ENCODE measurements at places on chromosomes 1 and 21.

DNA sequence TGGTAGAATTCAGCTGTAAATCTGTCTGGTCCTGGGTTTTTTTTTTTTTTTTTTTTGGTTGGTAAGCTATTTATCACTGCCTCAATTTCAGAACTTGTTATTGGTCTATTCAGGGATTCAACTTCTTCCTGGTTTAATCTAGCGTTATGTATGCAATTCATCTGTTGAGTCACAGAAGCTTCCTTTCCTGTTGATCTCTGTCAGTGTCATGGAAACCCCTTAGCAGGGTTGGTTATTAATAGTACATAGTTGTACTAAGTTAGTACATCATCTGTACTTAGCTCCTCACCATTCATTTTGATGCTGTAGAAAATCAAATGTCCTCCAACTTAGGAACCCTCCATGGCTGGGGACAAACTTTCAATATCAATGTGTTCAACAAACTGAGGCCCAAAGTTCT is 51.0 kb upstream of the BARHL2 start:
- no peak for DNase-seq

GRCh38 chr1:225526878-225527277 is 99.0 kb upstream of the LBR start:
- DNase-seq: no peak

DNA sequence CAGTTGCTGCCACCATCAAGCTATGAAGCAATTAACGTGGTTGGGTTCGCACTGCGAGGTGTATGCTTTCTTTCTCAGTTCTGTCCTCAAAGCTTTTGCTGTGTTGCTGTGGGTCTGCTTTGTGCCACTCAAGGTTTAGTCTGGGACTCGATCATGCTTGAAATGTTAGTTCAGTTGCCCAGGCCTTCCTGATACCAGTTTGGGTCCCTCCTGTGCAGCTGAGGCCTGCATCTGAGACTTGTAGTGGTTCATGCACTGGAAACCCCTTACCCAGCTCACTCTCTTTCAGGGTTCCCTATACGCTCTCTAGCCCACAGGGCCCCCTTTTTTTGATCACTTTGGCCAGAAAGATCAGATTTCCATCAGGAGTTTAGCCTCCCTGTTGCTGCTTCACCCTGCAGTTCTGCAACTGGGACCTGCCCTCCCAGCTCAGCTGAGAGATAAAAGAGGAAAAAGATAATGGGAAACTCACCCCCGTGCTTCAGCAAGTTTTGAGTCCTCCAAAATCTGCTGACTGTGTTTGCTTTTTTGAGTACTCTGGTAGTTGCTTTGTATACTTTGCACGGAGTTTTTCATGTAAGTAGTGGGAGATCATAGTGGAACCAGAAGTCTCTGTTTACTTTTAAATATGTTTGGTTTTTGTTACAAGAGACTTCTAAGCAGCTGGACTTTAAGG is 317.0 kb downstream of the HHAT start:
- DNase-seq: no peak

- DNase-seq: no peak
Observed at GRCh38 chr1:89310976-89311375, 38.3 kb upstream of the GBP5 start.

GRCh38 chr1:98975113-98975512 is 29.5 kb downstream of the PLPPR5 start:
- no peak for DNase-seq

DNA sequence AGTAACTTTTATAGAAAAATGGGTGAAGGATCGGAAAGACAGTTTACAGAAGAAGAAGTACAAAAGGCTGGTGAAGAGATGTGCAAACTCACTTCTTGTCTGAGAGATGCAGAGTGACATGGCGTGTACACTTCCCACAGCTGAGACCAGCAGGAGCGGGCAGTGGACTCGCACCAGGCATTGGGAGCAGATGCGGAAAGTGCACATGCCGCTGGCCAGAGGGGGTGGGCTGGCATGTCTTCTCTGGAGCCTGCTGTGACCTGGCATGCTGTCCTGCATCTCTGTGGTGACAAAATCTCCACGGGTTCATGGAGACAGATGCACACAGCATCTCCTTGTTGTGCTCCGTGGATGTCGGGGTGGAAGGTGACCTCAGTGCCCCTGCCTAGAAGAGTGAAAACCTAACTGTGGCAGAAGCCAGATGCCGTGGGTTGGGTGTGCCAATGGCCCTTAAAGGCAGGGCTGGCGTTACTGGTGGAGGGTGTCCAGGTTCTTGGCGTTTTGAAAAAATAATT is 128.6 kb upstream of the COL6A1 start:
- DNase-seq: no peak

DNA sequence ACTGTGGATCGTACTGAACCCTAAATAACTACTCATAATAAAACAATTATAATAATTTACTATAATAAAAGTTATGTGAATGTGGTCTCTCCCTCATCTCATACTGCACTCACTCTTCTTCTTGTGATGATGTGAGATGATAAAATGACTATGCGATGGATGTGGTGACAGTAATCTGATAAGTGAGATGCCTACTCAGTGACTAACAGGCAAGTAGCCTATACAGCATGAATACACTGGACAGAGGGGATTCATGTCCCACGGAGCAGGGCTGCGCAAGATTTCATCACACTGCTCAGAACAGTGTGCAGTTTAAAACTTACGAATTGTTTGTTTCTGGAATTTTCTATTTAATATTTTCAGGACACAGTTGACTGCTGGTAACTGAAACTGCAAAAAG is 304.0 kb downstream of the DUSP10 start:
- DNase-seq: no peak

DNA sequence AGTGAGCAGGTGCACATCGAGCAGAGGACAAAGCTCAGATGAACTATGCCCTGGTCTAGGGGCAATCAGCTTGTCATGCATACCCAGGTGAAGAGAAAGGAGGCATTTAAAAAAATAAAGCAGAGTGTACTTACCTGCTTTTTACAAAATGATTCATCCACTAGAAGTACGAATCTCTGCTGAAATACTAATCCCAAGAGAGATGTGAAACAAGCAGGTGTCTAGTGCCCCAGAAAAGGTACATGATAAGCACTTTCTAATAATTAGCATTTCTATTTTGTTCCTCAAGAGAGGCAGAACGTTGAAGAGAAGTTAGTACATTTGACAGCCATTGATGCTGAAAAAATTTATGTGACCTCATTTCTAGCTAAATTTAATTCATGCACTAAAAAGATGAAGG is 31.1 kb downstream of the CHODL start:
- DNase-seq: no peak

GRCh38 chr1:112457241-112457640 is 51.5 kb upstream of the WNT2B start:
- no peak for DNase-seq

DNA sequence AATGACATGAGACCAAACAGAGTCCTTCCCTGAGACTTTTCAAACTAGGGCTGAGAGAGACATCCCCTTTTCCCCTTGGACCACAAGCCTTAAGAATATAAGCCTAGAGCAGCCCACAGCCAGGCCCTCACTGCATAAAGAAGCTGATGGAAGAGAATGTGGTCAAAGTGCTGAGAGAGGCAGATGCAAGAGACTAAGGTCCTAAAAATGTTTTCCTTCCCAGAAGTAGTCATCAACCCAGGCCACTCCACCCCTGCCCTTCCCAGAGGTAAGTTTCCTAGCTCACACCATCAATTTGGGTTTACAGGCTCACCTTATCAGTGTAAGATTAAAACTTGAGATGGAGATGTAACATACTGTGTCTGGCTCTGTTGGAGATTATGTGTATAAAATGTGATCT is 58.2 kb downstream of the BCAR3 start:
- DNase-seq: no peak

DNA sequence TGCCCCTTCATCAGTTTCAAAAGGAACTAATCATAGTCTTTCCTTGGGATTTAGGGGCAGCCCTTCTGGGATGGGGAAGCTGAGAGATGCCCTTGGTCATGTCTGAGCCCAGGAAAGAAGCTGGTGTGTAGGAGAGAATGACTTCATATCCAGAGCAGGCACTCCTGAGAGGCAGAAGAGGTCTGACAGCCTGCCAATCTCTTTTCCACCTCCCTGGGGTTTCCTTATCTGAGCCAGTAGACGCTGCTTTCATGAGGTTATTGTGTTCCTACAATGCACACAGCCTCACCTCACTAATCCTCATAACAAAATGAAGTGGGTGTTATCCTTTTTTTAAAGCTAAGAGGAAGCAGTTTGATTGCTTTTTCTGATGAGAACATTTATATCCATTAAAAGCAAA is 14.1 kb downstream of the ROR1 start:
- no peak for DNase-seq

DNA sequence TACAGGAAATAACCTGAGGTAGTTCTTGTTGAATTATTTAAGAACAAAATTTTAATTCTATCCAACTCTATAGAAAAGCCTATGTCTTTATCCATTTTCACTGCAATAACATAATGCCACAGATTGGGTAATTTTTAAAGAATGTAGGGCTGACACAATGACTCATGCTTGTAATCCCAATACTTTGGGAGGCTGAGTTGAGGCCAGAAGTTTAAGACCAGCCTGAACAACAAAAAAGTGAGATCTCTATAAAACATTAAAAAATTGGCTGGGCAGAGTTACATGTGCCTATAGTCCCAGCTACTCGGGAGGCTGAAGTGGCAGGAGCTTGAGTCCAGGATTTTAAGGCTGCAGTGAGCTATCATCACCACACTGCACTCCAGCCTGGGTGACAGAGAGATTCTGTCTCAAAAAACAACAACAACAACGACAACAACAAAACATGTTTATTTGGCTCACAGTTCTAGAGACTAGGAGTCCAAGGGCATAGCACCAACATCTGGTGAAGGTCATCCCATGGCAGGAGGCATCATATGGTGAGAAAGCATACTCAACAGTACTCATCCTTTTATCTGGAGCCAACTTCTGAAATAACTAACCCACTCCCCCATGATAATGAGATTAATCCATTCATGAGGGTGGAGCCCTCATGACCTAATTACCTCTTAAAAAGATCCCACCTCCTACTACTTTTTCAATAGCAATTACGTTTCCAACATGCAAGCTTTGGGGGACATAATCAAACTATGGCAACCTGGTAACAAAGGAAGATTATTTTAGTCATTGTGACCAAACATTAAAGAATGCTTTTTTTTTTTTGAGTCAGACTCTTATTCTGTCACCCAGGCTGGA is 59.6 kb downstream of the ABL2 start:
- DNase-seq: no peak

GRCh38 chr1:43924516-43924915 is 9.1 kb upstream of the ARTN start:
- DNase-seq: no peak

GRCh38 chr21:46227811-46228344 is 696 bp downstream of the LSS start:
- no peak for DNase-seq

DNA sequence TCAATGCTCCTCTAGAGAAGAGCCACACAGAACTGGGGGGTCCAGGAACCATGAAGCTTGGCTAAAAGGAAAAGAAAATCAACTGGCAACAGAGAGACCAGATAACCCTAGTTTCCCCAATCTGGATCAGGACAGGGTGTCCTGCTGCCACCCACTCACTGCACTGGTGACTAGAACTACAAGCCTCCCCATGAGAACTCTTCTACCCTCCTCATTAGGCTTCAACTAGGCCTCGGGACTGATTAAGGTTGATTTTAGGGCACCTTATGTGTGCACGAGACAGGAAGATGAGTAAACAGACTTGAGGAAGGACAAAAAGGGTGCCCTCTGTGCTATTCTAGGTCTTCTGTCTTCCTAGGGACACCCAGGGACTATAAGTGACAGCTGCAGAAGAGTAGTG is 2.3 kb upstream of the SF3B4 start:
- DNase-seq: no peak

GRCh38 chr21:19807201-19807600 is 1191.0 kb upstream of the NCAM2 start:
- no peak for DNase-seq

DNA sequence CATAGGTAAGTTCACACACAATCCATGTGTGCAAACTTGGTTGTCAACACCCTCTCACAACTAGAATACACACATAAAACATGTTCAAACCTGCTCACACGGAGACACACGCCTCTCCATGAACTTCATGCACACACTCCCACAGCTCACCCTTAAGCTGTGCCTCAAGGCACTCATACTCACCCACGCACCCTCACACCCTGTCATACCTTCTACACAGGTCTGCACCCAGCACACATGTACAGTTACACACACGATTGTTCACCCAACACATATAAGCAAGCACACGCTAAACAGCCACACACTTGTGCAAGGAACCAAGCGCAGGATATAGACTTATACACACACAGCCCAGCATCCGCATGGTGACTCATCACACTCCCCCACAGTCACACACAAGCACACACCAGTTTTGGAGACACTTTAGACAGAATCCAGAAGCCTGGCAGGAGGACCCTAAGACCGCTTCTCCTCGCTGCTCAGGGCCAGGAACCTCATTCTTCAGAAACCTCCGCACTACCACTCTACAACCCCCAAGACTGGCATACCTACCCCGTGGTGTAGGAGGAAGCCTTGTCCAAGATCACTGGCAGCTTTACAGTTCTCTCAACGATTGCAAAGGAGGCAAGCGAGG is 58.7 kb upstream of the ZC3H12A start:
- DNase-seq: no peak

- no peak for DNase-seq
Observed at GRCh38 chr1:221141606-221142285, 262.5 kb downstream of the HLX start.

DNA sequence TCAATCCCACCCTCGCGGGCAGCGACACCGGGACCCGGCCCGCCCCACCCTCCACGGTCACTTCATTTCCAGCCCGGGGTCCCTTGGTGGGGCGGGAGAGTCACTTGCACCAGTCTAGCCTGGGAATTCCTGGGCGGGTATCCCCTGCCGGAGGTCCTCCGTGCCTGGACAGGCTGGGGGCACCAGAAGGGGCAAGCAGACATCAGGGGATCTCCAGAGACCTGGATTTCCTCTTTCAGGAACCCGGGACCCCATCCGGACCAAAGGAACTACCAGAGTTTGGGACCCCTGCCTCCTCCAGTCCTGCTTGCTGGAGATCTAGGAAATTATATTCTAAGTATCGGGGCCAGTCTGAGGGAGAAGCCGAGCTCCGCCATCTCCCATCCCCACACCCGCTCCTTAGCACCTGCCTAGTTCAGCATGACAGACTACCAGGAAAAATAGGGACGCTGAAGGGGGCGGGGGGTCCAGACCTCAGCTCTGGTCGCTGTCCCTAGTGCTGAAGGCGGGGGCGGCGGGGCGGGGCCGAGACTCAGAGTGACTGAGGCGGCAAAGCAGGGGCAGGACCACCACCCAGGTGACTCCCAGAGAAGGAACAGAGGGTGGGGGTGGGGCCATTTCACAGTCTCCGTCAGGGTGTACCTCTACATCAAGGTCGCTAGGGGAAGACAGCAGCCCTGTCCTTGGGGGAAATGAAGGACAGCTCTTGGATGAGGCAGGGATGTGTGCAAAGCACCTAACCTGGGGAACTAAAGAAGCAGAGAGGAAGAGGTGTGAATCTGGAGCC is 832 bp downstream of the HCN3 start:
- DNase-seq: no peak

DNA sequence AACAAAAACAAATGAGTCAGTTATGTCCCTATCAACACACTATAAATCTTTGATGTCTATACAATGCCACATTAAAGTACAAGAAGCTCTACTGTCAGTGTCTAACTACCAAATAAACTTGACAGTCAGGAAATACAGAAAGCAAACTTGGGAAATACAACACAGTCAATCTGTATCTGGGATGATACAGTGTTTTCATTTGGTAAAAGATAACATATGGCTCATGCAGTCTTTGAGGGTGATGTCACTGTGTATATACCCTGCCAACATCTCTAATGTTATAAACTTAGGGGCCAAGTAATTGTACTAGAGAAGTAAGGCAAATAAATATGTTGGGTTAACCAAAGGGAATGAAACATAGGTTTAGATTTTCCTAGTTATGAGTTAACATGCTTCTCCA is 552.5 kb upstream of the ADAMTS5 start:
- no peak for DNase-seq

Measured in cortex of kidney (tissue), 1 donor.